Activated CD4-positive, alpha-beta T cell treated with anti-CD3 and anti-CD28 coated beads, Interleukin-2, amount 50 U/mL, for 1 hour (primary cell): ENCODE measurements at places on chromosomes 6 and 20.

DNA sequence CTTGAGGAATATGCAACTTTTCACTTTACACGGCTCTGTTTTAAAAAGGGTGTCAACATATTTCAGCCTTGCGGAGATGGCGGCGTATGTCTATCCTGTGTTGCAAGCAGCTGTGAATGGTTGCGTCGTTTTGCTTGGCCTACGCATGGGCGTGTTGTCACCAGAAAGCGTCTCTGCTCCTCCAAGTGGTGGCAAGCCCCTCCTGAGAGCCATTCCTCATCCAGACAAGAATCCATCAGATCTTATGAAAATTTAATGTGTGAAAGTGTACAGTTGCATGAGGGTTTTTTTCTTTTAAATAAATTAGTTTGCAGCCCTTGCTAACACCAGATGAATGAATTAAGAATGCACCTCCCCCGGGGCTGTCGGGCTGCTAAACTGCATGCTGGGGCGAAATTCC is 114.4 kb downstream of the PHACTR3 start:
- no peak for DNase-seq

- no peak for DNase-seq
Measured at GRCh38 chr20:48329676-48330664, 497.8 kb downstream of the PREX1 start.

DNA sequence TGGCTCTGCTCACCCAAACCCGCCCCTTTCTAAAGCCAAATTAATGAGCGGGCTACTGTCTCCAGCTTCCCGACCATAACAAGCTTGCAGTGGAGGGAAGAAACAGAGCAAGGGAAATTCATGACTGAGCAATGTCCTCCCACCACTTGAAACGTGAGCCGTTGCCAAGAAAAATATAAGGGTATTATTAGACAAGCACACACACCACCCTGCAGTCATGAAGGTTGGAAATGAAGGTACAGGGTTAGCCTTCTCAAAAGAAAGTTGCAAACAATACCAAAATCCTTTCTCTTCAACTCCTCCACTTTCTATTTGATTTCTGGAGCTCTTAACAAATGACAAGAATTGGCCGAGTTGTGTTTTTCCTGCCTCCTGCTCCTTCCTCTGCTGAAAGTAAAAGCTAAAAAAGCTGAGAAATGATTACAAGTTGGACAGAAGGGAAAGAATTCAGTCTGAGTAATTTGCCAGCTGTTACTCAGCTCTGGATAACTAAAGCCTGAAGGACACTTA is 151.1 kb upstream of the B3GAT2 start:
- DNase-seq: no peak

DNA sequence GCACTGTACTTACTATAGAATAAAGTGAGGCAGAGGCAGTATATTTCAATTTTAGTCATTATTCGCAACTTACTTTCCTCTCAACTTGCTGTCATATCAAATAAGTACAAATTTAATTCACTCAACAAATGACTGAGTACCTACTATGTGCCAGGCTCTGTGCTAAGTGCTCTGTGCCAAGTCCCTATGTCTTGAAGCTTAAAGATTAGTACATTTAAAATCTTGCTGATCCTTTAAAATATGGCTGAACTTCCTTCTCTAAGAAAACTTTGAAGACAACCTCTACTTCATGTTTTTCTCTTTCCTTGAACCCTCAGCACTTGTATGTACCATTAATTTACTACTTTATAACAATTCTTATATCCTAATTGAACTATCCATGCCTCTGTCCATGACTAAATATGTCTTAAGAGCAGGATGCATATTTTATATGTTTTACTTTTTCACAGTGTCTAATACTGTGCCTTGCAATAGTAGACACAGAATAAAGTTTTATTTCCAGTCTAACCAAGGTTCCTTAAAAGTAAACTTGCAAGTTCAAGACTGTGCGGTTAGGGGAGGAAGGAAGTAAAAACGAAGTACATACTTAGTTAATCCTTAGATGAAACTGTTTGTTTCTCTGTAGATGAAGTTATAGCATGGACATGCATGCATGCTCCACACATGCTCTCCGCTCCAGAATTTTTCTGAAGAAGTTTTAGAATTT is 10.0 kb upstream of the LATS1 start:
- no peak for DNase-seq

DNA sequence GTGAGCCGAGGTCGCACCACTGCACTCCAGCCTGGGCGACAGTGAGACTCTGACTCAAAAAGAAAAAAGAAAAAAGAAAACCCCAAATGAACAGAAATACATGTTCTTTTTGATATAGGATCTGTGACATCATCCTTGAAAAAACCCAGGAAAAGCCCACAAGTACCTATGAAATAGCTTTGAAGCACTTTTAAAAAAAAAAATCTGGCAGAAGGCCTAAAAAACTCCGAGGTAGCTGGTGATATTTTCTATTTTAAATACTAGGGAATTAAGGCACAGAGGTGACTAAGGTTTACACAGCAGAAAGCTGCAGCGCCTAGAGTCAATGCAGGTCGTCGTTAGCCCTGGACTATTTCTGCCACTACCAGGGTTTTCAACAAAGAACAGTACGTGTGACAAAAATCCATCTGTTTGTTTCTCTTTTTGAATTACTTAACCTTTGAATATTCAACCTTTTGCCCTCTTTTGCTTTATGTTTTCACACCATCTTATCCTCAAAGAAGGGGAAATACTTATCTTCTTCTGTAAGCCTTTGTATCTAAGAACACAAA is 39.4 kb upstream of the EEF1A1 start:
- DNase-seq: no peak

- DNase-seq: no peak
Measured at GRCh38 chr6:11033825-11034224, 10.3 kb downstream of the ELOVL2 start.

- no peak for DNase-seq
Measured at GRCh38 chr20:14410869-14411555, 73.6 kb upstream of the FLRT3 start.

- no peak for DNase-seq
Measured at GRCh38 chr20:37290158-37290810, 829 bp downstream of the MANBAL start.

DNA sequence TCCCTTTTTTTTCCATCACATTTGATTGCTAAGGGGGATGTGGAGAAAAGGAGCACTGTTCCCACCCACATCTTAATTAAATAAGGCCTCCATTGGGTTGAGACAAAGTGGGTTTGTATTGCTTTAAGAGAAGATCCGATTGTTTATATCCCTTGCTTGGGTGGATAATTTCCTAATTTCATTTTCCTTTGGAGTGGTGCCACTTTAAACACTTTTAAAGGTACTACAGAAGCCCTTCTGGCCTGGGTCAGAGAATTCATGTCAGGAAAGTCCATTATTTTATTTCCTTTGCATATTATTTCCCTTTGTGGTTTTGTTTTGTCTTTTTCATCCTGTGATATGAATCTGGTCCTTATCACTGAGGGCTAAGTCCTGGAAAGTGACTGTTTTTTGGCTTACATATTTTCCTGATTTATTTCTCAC is 56.9 kb downstream of the PHACTR2 start:
- DNase-seq: no peak
